ENCODE measurements at places on chromosomes 4 and X. TPM values are rescaled to one million over a fixed set of nuclear protein-coding genes. Genes with fewer than 3 reads are reported as not detected.

BEX3 gene
- total RNA-seq: 155 TPM

C4orf51 gene
- total RNA-seq: not detected

GRCh38 chr4:76571274-76571673 lies 136.2 kb downstream of the SHROOM3 start:
- no peak for DNase-seq

- no peak for DNase-seq
Observed at GRCh38 chrX:48496660-48497059, 12.1 kb upstream of the PORCN start.

GRCh38 chr4:185033950-185034349 lies 15.7 kb downstream of the HELT start:
- DNase-seq: no peak

Data from left lung (tissue), 14 donors.